ENCODE measurements at places on chromosomes 5 and 9. TPM values are rescaled to one million over a fixed set of nuclear protein-coding genes. Genes with fewer than 3 reads are reported as not detected.

CCDC112 gene
- total RNA-seq: 2.1 TPM

FSTL4 gene
- total RNA-seq: 0.36 TPM

MZB1 gene
- total RNA-seq: 0.58 TPM

SHC3 gene
- total RNA-seq: 0.71 TPM

- no peak for DNase-seq
These were observed 97.6 kb downstream of the BASP1 start for GRCh38 chr5:17314907-17315471.
